Activated CD8-positive, alpha-beta memory T cell treated with anti-CD3 and anti-CD28 coated beads, Interleukin-2, amount 50 U/mL, for 48 hours (primary cell): ENCODE measurements at places on chromosomes 7 and 10.

DNA sequence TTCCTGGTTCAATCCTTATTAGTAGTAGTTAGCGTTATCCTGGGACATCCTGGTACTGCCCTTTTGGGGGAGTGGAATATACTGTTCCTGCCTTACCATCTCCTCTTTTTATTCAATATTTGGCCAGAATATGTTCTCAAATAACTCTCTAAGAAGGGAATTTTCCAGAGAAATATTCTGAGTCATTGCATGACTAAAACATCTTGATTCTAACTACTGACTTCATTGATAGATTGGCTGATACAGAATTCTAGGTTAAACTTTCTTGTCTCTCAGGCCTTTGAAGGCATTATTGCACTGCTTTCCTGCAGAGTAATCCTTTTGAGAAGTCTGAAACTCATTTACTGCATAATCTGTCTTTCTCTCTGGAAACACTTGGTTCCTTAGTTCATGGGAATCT is 275.5 kb upstream of the DGKB start:
- DNase-seq: no peak

- no peak for DNase-seq
Measured at GRCh38 chr7:117231047-117231359, 91.9 kb downstream of the WNT2 start.

DNA sequence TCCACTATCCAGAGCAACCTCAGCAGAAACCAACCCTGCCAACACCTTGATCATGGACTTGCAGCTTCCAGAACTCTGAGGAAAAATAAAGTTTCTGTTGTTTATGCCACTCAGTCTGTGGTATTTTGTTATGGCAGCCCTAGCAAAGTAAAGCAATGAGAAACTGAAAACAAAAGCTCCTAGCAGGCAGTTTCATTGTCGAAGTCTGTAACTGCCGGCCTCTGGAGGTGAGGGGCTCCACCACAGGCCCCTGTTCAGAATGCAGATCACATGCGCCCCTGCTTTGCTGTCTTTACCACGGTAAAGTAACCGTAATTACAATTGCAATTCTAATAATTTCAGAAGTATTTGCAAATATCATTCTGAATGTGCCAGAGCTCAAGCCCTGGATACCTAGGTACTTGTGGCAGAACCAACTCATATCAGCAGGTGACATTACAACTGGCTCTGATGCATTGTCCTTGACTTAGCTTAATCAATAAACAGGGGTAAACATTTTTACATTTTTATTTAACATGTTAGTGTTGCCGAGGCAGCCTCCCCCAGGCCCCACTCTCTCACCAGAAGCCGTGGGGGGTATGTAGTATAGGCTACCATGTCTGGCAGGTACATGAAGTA is 193.2 kb downstream of the ELMO1 start:
- no peak for DNase-seq

GRCh38 chr7:64098-64915 is 128.1 kb upstream of the FAM20C start:
- no peak for DNase-seq

DNA sequence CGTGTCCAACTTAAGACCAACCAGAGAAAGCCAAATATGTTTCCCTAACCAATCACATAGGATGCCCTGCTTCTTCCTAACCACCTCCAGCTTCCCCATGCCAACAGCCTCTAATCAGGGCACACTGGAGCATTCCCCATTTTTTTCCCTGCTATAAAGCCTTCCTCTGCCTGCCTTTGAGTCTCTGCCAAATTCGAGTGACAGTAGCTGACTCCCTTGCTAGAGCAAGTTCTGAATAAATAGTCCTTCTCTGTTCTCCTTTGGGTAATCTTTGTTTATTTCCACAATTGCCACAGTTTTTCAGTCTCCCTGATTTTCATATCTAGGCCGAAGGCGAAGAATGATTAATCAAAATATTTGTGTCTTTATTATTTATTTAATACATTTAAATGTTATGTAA is 96.7 kb downstream of the ANLN start:
- DNase-seq: no peak

GRCh38 chr7:123674399-123675180 is 18.9 kb downstream of the LMOD2 start:
- no peak for DNase-seq

- no peak for DNase-seq
Measured at GRCh38 chr10:91247360-91248111, 27.1 kb downstream of the PCGF5 start.

DNA sequence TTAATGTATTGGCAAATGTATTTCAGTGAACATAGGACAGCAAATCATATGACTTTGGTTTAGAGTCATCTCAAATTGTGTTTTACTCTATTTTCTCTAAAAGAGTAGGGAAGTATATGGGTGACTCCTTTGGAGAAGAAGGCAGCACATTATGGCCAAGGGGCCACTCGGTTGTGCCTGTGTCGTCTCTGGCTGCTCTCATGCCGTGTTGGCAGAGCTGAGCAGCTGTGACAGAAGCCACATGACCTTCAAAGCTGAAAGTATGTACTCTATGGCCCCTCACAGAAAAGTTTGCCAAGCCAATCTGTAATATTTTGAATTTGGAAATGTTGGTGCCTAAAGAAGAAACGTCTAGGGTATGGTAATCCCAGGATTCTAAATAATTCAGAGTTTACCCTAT is 47.5 kb downstream of the TASOR2 start:
- DNase-seq: no peak

- DNase-seq: no peak
Measured at GRCh38 chr10:103837370-103838069, 17.9 kb downstream of the SH3PXD2A start.

- no peak for DNase-seq
Measured at GRCh38 chr10:52056291-52056690, 257.8 kb upstream of the DKK1 start.

- no peak for DNase-seq
Measured at GRCh38 chr10:22850541-22850940, 77.3 kb upstream of the ARMC3 start.

DNA sequence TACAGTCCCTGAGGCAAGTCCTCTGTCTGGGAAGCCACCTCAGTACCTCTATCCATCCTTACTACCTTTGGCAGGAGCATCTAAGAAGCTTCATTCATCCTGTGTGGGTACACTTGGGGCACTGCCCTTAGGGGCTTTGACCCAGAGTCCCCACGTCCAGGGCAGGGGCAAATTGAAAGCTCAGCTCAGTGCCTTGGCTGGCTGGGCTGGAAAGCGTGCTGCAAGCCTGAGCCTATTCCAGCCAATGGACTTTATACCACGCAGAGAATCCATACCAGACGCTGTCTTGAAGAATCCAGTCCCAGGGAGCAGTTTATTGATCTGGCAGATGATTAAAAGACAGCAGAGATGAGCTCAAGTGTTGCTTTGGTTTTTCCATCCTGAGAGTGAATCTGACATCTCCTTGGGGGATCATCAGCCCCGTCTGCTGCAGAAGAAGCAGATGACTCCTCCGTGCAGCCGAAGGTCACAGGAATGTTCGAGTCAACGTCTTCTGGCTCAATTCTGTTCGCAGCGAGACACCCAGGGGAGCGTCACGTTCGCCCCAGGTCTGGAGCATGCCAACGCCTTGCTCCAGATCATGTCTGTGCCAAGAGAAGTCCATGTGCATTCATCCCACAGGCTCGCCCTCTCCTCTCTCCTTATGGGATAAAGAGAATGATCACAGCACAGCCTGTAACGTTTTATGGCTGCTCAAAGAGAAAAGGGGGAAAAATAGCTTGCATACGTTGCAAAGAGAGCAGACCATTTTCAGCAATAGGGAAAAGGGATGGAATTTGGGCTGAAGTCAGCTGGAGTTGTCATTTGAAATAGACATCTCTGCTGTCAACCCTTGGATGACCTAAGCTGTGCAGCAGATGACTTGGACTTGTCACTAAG is 35.8 kb upstream of the LYZL1 start:
- DNase-seq: no peak

- no peak for DNase-seq
Measured at GRCh38 chr10:121553511-121554264, 44.6 kb downstream of the FGFR2 start.

GRCh38 chr7:6317797-6318438 is 45.5 kb upstream of the CYTH3 start:
- DNase-seq: peak; percentile 55

DNA sequence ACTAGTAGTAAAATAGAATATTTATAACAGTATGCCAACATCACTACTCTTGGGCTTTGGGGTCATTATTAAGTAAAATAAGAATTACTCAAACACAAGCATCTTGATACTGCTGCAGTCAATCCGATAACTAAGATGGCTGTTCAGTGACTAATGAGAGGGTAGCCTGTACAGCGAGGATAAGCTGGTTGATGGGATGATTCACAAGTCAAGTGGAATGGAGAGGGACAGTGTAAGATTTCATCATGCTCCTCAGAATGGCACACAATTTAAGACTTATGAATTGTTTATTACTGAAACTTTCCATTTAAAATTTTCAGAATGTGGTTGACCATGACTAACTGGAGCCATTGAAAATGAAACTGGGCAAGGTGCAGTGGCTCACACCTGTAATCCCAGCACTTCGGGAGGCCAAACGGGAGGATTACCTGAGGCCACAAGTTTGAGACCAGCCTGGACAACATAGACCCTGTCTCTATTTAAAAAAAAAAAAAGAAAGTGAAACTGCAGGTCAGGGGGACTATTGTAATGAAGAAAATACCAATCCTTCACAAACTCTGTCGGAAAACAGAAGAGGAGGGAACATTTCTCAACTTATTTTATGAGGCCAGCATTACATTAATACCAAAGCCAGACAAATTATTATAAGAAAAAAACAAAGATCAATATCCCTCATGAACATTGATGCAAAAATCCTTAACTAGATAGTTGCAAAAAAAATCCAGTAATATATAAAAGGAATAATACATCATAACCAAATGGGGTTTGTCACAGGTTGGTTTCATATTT is 11.2 kb downstream of the AVL9 start:
- DNase-seq: no peak

- DNase-seq: no peak
Measured at GRCh38 chr10:5117026-5117425, 22.8 kb downstream of the AKR1C3 start.

GRCh38 chr7:1464694-1465093 is 5.4 kb upstream of the MICALL2 start:
- no peak for DNase-seq

DNA sequence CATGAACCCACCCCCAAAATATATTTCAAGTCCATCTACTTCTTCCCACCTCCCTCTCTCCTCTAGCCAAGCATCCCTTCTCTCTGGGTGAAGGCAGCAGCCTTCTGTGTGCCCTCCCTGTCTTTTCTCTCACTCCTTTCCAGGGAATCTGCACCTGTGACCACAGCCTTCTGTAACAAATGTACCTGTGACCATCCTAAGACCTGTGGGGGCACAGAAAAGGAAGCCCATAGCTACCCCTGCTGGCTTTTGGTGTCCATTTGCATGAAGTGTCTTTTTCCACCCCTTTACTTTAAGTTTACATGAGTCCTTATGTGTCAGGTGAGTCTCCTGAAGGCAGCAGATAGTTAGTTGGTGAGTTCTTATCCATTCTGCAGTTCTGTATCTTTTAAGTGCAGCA is 2.0 kb upstream of the TBXAS1 start:
- no peak for DNase-seq

DNA sequence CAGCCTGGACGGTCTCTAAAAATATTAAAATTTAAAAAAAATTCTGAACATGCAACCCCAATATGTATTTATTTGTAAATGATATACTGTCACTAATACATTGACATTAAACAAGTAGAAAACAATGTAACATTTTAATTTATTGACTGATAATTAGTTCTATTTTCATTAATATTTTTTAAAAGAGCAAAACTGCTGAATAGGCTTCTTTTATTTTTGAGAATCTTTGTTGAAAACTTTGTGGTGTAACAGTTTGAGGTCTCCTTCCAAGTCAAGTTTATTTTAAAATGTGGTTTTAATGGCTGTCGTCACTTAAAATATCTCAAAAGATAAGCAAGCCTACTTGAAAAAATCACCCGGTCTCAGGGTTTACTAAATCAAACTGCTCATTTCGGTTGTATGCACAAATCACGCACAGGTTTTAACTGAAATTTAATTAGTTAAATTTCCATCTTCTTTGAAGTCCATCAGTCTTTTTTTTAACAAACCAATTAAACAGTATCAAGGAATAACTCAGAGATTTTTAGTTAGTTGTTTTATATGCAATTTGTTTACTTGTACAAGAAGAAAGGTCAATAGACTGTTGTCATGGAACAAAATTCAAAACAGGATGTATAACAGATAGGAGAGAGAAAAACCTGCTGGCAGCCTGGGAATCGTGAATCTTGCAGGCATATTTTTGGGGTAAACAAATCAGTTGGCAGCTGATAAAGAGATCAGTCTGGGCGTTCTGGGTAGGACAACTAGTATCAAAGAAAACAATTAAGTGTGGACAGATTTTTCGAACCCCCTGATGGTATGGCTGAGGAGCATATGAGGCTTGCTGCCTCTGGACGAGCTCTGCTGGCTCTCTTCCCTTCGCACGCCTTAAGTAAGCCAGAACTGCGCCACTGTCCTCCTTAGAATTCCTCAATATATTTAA is 9.7 kb upstream of the EDRF1 start:
- DNase-seq: no peak
